ENCODE measurements at places on chromosomes 4 and X. TPM values are rescaled to one million over a fixed set of nuclear protein-coding genes. Genes with fewer than 3 reads are reported as not detected.

The SPIN2A gene
- total RNA-seq: not detected

The CWH43 gene
- total RNA-seq: not detected

The RHOXF2 gene
- total RNA-seq: not detected

The H2BW2 gene
- total RNA-seq: not detected

The DRD5 gene
- total RNA-seq: not detected

All from mesangial cell (primary cell).